ENCODE measurements at places on chromosomes 6 and 20. TPM values are rescaled to one million over a fixed set of nuclear protein-coding genes. Genes with fewer than 3 reads are reported as not detected.

GRCh38 chr6:149941583-149942460 is at the start of gene ULBP2:
TSS of gene ULBP2 (plus strand) at chr6:149942014. CDS start at chr6:149942073, 59 bp downstream.
- peak; percentile 59 for DNase-seq

GRCh38 chr6:1624058-1624850 is 14.5 kb downstream of the FOXC1 start:
- no peak for DNase-seq

DNA sequence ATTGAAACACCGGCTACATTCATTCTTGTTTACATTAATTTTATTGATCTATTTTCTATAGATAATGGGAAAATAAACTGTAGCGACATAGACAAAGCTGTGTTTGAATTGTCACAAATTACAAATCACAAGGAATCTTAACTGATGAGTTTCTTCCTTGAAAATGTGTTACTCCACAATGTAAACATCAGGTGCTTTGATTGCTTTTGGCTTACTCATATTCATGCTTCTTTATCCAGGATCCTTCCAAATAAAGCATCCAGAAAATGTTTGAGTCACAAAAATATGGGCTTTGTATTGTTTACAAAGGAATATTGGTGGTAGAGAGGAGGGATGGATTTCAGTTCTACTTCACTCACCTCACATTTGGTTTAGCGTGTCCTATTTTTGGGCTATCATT is 64.0 kb downstream of the BMP2 start:
- DNase-seq: no peak

- no peak for DNase-seq
Observed at GRCh38 chr6:45115696-45116095, 212.4 kb upstream of the RUNX2 start.

DNA sequence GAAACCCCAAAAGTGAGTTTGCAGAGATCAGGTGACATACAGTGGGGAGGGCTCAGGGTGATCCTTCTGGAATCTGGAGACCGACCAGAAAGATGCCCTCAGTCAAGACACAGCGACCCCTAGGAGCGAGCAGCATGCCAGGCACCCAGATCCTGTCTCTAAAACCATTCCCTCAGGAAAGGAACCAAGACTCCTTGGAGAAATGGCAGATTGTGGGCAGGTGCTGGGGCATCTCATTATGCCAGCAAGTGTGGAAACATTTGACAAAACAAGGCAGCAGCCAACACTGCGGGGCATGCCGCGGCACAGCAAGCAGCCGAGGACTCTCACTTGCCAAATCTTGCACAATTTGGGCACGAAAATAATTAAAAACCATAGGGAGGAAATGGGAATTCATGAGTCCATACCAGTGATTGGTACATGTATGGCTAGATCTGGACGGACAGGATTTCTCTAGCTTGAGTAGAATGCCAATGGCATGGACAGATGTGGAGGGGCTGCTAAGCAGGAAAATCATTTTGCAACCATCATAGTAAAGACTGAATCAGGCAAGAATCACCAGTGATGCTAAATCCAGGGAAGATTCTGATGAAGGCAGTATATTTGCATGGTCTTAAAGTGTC is 76.9 kb downstream of the GINS1 start:
- DNase-seq: no peak

DNA sequence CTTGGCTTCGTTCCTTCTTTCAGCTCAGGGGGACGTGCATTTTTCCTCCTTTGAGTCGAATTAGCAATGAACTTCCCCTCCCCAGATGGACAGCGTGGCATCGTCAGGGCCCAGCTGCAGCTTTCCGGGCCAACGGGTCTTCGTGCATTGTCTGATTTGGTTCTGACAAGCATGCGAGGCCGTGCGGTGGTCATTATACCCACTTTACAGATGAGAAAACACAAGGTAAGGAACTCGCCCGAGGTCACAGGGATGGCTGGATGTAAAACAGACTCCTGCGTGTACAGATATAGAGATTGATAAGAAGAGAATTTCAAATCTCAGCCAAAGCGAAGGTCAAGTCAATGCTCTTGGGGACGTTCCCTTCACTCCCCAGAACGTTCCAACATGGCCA is 187.6 kb upstream of the SULF2 start:
- no peak for DNase-seq

- DNase-seq: no peak
Observed at GRCh38 chr20:16293590-16293989, 279.7 kb downstream of the KIF16B start.

- no peak for DNase-seq
Observed at GRCh38 chr20:21149344-21149743, 23.5 kb downstream of the KIZ start.

DNA sequence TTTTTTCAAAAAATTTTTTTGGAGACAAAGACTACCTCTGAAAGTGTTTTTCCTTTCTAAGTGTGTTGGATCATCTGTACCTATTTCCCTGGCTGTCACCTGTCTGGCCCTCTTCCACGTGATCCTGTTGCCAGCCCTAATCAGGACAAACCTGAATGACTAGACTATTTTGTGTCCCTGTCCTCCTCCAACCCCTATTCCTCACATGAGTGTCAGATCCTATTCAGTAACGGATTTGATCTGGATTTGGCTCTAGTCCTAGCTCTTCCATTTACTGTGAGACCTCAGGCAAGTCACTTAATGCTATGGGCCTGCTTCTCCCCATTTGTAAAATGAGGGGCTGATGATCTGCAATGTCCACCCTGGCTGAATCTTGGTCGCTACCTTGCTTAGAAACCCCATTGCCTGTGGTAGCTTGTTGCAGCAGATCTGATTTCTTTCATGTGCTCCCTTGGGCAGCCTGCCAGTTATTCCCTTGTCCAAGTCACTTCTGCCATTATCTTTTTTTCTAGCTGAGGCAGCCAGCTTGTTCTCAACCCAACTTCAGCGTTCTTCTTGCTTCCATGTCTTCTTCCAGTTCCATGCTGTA is 4.8 kb downstream of the PHF20 start:
- DNase-seq: no peak

GRCh38 chr20:62737271-62737811 is 28.7 kb downstream of the NTSR1 start:
- no peak for DNase-seq

SOBP gene
- total RNA-seq: 23.0 TPM

CST2 gene
- not detected for total RNA-seq

BMP7 gene
- total RNA-seq: 14.5 TPM

PNLDC1 gene
- 0.49 TPM for total RNA-seq
